ENCODE measurements at places on chromosomes 5 and 9. TPM values are rescaled to one million over a fixed set of nuclear protein-coding genes. Genes with fewer than 3 reads are reported as not detected.

DNA sequence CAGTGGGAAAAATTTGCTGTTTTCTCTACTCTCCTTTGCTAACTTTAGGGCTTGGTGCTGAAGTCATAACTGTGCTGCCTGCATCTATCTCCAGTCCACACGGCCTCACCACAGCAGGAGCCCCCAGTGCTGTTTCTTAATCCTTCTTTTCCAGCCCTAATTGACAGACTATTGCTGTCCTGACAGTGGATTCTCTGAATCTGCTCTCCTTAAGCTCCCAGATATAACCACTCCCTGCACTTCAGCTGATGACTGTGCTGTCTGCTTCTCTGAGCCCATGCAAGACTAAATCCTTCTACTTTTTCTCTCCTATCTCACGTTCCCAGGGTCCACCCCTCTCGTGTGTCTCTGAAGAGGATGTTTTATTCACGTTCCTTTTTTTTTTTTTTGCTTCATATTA, 19.7 kb upstream of the GRIA1 start:
- no peak for DNase-seq

GRCh38 chr5:53825926-53826325, 265.5 kb downstream of the NDUFS4 start:
- DNase-seq: no peak

GRCh38 chr9:4126184-4126865, 173.5 kb downstream of the GLIS3 start:
- peak; percentile 87 for DNase-seq

Gene DCAF12
- total RNA-seq: 19.6 TPM

DNA sequence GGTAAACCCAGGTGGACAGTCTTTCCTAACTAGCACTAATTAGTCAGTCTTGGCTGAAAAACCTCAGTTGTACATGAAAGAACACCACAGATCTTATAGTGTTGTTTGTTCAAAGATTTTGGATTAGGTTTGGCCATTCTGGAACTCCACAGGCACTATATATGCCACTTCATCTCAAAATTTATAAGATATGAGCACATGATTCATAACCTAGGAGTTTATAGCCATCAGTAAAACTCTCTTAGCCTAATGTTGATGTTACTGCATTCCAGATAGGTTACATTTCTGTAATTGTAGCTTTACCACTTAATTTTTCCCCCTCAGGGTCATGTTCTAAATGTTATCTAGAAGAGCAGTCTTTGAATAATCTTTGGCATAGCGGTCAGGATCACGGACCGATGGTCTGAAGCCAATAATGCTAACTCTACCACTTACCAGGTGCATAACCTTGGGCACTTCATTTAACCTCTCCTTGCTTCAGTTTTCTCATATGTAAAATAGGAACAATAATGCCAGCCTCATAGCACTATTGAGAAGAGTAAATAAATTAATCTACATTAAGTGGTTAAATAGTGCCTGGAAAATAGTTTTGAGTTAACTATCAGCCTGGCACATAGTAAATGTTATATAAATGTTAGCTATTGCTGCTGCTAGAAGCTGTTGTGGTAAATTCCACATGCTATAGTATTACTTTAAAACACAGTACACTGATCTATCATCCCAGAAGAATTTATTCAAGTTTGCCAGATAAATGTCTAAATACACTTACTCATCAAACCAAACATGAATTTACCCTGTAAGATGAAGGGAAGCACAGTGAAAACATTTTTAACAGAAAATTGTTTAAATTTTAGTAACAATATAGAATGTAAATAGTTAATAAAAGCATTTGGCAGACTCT, 743.9 kb downstream of the NR2F1-AS1 start:
- DNase-seq: no peak

Gene LCN9
- not detected for total RNA-seq

Gene SPATA31A3
- total RNA-seq: not detected

Gene DND1
- 0.26 TPM for total RNA-seq

Gene CHMP5
- total RNA-seq: 173 TPM

DNA sequence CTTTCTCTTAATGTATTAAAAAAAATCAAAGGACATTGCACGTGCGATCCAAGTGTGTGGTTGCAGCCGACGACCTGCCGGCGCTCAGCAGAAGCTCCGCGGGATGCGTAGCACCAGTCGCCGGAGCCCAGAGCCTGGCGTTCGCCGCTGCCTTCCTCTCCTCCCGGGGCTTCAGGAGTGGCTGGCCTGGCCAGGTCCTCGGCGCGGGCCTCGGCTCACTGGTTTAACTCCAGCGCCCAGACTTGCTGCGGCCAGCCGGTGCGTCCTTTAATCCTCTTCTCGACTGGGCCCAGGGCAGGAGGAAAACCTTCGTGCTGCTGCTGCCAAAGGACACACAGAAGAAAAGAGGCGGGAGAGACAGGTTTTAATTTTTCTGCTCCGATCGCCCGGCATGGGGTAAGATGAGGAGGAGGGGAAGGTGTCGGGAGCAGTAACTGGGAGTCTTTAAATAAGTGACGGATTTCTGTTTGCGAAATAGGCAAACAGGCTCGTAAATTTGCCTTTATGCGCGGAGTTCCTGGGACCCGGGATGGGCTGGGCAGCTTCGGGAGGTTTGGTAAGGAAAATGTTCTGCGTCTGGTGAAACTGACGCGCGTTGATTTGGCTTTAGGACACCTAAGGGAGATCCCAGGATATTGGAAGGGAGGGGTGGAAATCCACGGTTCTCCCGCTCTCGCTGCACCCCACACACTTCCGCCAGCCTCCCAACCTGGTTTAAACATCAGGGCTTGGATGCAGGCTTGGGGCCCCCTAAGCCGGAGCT, 2.3 kb downstream of the HAND1 start:
- no peak for DNase-seq

- DNase-seq: peak; percentile 71
Observed at GRCh38 chr9:6944093-6944551, 186.3 kb downstream of the KDM4C start.

- DNase-seq: peak; percentile 79
Observed at GRCh38 chr5:150487199-150488061, 20.5 kb upstream of the NDST1 start.

GRCh38 chr5:92640340-92640739, 940.7 kb downstream of the NR2F1-AS1 start:
- no peak for DNase-seq

DNA sequence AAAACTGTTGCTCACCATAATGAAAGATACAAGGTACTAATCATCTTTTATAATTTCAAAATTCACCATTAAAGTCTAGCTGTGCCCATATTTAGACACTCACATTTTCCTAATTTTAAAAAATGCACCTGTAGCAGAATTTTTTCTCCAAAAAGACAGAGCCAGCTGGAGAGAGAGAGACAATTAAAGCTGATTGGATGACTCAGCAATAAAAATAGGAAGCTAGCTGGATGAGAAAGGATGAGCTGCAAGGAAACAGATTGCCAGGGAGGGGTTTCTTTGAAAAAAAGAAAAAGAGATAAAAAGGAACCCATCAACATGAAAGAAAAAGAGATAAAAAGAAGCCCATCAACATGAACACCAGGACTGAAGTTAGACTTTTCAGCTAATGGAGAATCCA, 73.8 kb downstream of the HCN1 start:
- no peak for DNase-seq

GRCh38 chr5:124262470-124262869, 484.0 kb downstream of the ZNF608 start:
- no peak for DNase-seq

Gene RASEF
- total RNA-seq: 14.2 TPM

Gene ADRA1B
- total RNA-seq: under 0.01 TPM

- DNase-seq: no peak
Observed at GRCh38 chr9:121735793-121736770, 84.6 kb downstream of the DAB2IP start.

DNA sequence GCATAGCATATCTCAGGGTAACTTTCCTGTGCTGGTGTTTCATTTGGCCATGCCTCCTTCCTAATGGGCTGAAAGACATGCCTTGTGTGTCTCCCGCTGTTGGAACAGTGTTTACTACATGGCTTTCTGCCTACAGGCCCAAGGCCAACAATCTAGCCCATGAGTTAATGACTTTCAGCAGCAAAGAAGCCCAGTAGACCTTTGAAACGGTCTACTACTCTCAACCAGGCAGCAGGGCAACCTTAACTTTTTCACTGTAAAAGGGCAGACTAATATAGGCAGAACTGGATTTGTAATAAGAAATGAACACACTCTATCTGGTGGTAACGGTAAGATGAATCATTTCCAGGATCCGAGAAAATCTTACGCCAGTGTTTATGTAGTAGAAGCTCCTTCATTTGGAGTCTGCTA, 21.0 kb downstream of the C5orf15 start:
- DNase-seq: no peak

GRCh38 chr9:129402371-129402739, 218.5 kb downstream of the C9orf50 start:
- DNase-seq: no peak

- no peak for DNase-seq
Observed at GRCh38 chr5:141617128-141617527, 1.7 kb downstream of the DIAPH1 start.

Data from bronchial epithelial cell (primary cell).